IMR-90 (cell line): ENCODE measurements at places on chromosomes 3 and 15. TPM values are rescaled to one million over a fixed set of nuclear protein-coding genes. Genes with fewer than 3 reads are reported as not detected.

Gene SRGAP3
- polyA plus RNA-seq: 0.68 and 0.77 TPM in 2 replicates

GRCh38 chr3:124628863-124629262 lies 101.4 kb upstream of the UMPS start:
- no peak overlapping the region for H3K4me3 ChIP-seq
- no peaks in the 10 kb centered on the region for H3K36me3 ChIP-seq
- peaks cover 9% of the 10 kb centered on the region for H3K27me3 ChIP-seq

Gene GOLGA6A
- not detected in 2 replicates for polyA plus RNA-seq

Gene RBP2
- polyA plus RNA-seq: not detected in 2 replicates

DNA sequence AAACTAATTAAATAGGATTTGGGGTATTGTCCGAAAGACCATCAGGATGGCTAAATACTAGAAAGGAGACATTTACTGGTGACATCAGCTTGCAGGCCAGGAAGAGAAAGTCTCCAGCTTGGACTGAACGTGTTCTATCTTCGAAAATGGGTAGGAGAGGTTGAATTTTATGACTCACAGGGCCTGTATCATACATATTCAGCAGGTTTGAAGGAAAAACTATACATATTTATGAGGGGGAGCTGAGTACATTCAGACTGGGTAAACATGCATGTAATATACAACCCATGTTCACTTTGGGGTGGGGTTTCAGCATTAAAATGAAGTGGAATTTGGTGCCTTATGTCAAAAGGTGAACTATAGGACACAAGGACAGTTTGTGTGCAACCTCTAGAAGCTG lies 129.3 kb upstream of the CRBN start:
- no peaks in the 10 kb centered on the region for H3K36me3 ChIP-seq
- H3K27me3 ChIP-seq: no peaks in the 10 kb centered on the region
- H3K27ac ChIP-seq: no peak overlapping the region

Gene RTP3
- 0.10 and 0.26 TPM in 2 replicates for polyA plus RNA-seq

Gene ZNF501
- 1.1 and 1.3 TPM in 2 replicates for polyA plus RNA-seq

Gene CMTM8
- 0.15 and 0.20 TPM in 2 replicates for polyA plus RNA-seq

Gene CLRN1
- not detected in 2 replicates for polyA plus RNA-seq
